Erythroblast (primary cell): ENCODE measurements at places on chromosomes 12 and 14.

DNA sequence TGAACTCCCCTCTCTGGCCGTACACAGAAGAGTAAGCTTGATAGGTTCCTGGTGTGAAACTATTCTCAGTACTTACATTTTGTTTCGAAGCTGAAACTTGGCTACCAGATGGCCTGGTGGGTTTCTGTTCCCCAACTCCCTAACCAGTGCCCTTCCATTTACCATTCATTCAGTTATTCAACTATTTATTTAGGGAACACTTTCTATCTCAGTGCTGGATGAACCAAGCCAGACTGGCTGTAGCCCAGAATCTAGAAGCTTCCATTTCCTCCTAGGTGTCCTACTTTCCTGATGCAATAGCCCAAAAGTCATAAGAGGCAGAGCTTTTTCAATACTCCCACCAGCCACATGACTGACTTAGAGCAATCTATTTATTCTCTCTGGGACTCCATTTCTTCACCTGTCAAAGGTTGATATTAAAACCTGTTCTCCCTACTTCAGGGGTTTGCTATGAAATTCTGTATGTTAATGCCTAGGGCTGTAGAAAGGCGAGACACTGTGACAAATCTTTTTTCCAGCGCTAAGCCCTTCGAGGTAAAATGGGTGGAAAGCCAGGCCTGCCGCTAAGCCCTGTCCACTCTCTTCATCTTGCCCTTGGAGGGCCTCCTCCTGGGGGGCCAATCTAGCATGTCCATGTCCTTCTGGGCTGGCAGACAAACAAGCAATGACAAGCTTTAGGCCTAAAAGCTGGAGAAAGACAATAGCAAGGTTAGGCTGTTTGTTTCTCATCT, 8.1 kb upstream of the IRF2BPL start:
- DNase-seq: no peak

DNA sequence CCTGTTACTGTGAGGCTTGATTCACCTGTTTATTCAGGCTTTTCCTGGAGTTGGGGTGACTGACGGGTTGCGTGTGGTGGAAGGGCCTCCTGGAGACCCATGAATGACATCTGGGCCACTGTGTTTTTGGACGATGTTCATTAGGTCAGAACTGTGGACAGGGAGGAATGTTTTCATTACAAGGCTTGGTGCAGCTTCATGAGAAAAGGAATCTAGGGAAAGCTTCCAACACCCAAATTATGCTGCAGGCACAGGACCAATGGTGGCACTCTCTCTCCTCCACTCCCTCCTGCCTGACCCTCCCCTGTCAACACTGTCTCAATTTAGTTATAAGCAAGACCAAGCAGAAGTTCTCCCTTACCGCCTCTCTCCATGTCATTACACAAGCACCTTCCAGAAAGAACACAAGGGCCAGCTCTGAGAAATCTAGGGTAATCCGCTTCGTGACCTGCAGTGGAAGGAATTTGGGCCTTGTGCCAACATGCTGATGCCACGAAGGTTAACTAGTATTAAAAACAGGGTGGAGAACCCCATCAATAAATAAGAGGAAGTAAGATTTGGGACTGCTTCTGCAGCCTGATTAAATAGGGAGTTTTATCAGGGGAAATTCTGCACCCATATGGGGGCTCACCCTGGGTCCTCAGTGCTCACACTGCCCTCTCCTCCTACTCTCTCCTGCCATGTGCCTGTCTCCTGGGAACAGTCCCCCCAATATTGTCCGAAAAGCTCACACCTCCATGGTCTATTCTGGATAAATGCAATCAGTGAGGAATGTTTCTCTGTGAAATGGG, 200.3 kb downstream of the KTN1 start:
- no peak for DNase-seq

DNA sequence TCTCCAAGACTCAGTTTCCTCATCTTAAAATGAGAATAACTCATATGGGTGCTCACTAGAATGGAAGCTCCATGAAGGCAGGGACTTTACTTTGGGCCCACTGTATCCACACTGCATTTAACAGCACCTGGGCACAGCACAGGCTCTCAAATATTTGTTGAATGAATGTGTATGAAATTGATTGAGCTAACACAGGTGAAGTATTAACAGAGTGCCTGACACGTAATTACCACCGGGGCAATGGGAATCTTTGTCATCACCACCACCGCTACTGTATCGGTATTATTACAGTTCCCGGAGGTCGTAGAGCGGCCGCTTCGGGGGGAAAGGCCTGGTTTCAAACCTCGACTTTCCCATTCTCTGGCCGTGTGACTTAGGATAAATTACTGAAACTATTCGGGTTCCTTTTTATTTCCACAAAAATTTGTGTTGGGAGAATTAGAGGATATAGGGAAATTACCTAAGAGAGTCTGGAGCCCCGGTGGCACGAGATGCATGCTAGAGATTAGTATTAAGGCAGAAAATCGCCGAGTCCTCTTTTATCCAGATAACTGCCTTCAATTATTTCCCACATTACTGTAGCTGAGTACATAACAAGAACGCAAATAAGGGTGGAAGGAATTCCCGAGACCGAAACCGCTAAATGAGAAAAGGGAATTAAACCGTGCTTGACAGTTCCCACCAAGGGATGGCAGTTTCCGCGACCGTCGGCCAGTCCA, 1.0 kb upstream of the RIC8B start:
- DNase-seq: peak; percentile 40

GRCh38 chr14:90426663-90427062, 29.8 kb downstream of the CALM1 start:
- DNase-seq: no peak

- DNase-seq: peak; percentile 12
Measured at GRCh38 chr12:96303653-96304052, 96.6 kb downstream of the CDK17 start.

- no peak for DNase-seq
Measured at GRCh38 chr14:82667006-82667405, 1133.4 kb upstream of the SEL1L start.

GRCh38 chr12:81080431-81080983, 2.6 kb downstream of the ACSS3 start:
- DNase-seq: no peak

DNA sequence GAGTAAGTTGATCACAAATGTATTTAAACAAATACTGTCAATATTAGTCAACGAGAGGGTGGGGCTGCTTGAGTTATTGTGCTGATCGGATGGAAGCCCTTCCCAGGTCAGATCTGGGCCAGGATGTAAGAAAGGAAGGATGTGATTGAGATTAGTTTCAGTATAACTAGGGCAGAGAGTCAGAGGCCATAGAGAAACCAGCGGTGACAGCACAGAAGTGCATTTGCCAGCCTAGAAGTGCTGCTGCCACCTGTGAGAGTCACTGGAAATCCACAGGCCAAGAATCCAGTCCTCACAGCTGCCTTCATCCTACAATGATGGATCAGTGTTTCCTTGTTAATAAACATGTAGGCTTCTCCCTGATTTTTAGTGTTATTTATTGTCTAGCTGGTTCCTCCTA, 9.8 kb upstream of the FERMT2 start:
- DNase-seq: no peak

- DNase-seq: no peak
Measured at GRCh38 chr14:69471916-69472315, 12.6 kb upstream of the PLEKHD1 start.

GRCh38 chr14:102081231-102082080, 5.4 kb downstream of the HSP90AA1 start:
- no peak for DNase-seq

GRCh38 chr14:61542848-61543790, 152.2 kb upstream of the HIF1A start:
- no peak for DNase-seq
